ENCODE measurements at places on chromosomes 6 and 20. TPM values are rescaled to one million over a fixed set of nuclear protein-coding genes. Genes with fewer than 3 reads are reported as not detected.

GRCh38 chr6:125269328-125269985 lies 32.3 kb downstream of the HDDC2 start:
- no peak for DNase-seq

The FAM83B gene
- total RNA-seq = 1.1 TPM

The SLC26A8 gene
- total RNA-seq = 0.97 TPM

- DNase-seq = peak; percentile 71
These were observed at the start of gene L3MBTL1 for GRCh38 chr20:43507150-43508080. Gene L3MBTL1, plus strand, starts transcription at chr20:43507697. Its CDS starts 5,807 bp downstream, at chr20:43513504.

GRCh38 chr6:73107016-73107415 lies 118.3 kb downstream of the KHDC1L start:
- DNase-seq = no peak

The COL12A1 gene
- total RNA-seq = 6.3 TPM

GRCh38 chr20:35496481-35496880 lies 33.0 kb downstream of the C20orf173 start:
- DNase-seq = no peak

- DNase-seq = no peak
These were observed 124.2 kb downstream of the LY86 start for GRCh38 chr6:6712449-6713403.

- DNase-seq = no peak
These were observed 16.7 kb upstream of the C20orf144 start for GRCh38 chr20:33645396-33645795.

GRCh38 chr6:130693944-130694343 lies 133.3 kb upstream of the SMLR1 start:
- DNase-seq = no peak

DNA sequence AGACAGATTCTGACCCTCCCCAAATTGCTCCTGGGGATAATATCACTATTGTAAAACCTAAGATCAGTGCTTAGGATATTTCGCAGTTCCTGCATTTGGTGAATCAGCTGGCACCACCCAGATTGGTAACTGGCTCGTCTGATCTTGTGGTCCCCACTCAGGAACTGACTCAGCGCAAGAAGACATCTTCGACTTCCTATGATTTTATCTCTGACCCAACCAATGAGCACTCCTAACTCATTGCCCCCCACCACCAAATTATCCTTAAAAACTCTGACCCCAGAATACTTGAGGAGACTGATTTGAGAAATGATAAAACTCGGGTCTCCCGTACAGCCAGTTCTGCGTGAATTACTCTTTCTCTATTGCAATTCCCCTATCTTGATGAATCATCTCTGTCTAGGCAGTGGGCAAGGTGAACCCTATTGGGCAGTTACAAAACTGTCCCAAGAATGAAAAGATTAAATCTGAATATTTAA lies 55.7 kb upstream of the PRND start:
- DNase-seq = no peak

GRCh38 chr6:21225912-21226311 lies 367.6 kb upstream of the SOX4 start:
- DNase-seq = no peak

DNA sequence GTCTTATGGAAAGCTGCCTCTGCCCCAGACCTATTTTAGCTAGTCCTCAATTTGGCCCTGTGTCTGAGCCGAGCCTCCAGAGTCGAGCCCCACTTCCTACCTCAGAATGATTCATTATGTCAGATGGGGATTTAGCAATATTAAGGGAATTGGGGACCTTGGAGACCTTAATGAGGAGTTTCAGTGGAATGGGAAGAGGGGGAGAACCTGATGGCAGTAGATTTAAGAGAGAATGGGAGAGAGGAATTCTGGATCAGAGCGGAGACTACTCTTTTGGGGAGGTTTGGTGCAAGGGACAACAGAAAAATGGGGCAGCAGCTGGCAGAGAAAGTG lies 63.5 kb downstream of the EFHC1 start:
- no peak for DNase-seq

GRCh38 chr6:41561416-41561815 lies 15.2 kb downstream of the FOXP4 start:
- no peak for DNase-seq

DNA sequence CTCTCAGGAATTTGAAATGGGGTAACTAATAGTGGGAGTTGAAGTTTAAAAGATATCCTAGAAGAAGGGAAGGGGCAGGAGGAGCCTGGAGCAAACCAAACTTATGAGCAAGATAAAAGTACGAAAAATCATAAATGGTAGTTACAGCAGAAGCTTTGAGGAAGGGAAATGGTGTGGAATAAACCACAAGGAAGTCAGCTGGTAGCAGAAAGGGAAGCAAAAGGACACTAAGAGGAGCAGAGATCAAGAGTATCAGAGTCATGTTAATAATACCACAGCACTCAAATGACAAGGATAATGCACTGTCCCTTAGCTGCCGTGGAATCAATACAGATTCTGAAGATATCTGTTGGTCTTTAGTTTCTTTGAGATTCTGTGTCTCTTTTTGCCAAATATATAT lies 44.9 kb upstream of the CCDC28A start:
- DNase-seq = no peak

- DNase-seq = no peak
These were observed 206.6 kb upstream of the CST7 start for GRCh38 chr20:24742436-24742835.

The HUS1B gene
- 0.72 TPM for total RNA-seq

The SIRPB1 gene
- total RNA-seq = not detected

- DNase-seq = no peak
These were observed 42.0 kb upstream of the OLIG3 start for GRCh38 chr6:137536104-137536773.

The TNNC2 gene
- total RNA-seq = not detected

- DNase-seq = no peak
These were observed 3.6 kb upstream of the C20orf144 start for GRCh38 chr20:33658510-33658909.

DNA sequence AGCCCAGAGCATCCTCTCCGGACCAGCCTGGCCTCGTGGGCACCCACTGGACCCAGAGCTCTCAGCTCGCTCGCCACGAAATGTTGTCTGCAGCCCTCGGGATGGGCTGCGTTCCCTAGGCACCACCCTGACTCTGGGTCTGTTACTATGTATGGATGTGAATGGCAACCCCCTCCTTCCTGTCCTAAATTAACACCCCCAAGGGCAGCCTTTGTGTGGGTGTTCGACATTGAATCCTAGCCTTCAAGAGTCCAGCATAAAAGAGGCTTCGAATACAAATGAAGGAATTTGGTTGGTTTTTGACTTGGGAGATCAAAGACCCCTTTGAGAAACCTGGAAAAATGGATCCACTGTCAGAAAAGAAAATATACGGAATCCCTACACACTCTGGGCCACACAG lies 86.1 kb downstream of the BMP7 start:
- no peak for DNase-seq

GRCh38 chr6:115908906-115909559 lies 151.7 kb downstream of the FRK start:
- no peak for DNase-seq

GRCh38 chr6:6856538-6857523 lies 250.9 kb upstream of the RREB1 start:
- DNase-seq = no peak

GRCh38 chr6:142152746-142153145 lies 5.7 kb downstream of the VTA1 start:
- DNase-seq = no peak

GRCh38 chr6:2183246-2183645 lies 62.2 kb downstream of the GMDS start:
- DNase-seq = no peak

DNA sequence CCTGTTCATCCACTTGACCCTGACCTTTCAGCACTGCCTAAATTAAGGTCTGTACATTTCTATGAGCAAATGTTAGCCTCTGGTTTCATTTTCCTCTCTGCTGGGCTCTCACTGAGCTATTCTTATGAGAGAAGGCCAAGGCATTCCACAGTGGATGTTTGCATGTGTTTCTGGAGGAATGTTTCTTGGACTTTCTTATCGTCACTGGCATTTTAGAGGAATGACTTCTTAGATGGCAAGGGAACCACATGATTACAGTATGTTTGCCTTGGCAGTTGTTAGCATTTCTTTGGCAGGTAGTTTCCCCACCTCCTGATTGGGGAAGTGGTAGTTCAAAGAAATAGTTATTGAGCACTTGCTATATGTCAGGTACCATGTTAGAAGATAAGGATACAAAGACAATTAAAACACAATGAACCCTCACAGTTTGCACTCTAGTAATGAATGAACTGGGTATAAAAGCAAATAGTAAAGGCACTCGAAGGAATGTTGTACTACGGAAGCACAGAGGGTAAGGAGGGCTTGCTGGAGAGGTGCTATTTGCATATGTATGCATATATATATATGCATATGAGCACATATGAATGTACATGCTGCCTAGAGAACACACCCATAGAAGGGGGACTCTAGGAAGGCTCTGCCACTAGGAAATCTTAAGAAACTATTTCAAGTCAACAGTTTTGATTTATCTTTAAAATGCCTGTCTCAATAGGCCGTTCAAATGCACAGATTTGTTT lies 307.4 kb downstream of the EYA4 start:
- no peak for DNase-seq

DNA sequence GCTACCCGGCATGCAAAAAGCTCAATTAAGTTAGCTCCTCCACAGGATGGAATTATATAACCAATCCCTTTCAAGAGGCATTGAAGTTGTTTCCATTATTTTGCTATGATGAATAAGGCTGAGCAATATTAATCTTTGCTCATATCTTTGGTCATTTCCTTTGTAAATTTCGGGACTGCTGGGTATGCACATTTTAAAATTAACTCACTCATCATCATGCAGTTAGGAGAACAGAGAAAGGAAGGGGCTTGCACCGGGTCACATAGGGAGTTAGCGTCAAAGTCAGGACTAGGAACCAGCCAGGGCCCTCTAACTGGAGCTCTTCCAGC lies 430 bp upstream of the FAM110A start:
- no peak for DNase-seq

- DNase-seq = no peak
These were observed 414.4 kb upstream of the MMS22L start for GRCh38 chr6:97697456-97697855.

DNA sequence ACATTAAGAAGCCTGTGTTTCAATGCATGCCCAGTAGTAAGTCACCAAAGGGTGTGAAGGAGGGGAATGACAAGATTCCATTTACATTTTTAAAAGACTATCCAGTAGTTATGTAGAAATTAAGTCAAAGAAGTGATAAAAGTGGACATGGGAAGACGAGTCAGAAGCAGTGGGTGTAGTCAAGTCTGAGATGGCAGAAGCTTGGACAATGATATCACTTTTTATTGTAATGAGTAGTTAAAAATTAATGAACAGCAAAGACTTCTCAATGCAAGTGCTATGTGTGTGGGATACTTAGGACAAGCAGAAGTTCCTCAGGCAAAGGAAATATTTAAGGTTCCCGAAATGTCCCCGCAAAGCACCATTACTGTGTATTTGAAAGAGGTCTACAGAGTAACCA lies 156.0 kb downstream of the DST start:
- no peak for DNase-seq

DNA sequence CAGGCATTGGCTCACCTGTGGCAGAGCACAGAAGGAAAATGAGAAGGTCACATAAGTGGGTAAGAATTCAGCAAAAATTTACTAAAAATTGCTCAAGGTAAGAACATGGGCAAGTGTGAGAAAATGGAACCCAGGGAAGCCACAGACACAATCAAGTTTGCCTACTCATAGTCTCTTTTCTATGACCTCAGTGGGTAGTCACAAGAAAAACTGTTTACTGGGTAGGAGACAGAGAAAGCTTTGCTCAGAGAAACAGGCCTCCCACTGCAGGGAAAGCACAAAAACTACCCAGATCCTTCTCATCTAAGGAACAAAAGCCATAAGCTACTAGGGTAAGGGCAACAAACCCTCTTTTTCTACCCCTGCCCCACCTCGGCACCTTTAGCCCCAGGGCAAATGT lies 35.2 kb downstream of the FAM184A start:
- DNase-seq = no peak

DNA sequence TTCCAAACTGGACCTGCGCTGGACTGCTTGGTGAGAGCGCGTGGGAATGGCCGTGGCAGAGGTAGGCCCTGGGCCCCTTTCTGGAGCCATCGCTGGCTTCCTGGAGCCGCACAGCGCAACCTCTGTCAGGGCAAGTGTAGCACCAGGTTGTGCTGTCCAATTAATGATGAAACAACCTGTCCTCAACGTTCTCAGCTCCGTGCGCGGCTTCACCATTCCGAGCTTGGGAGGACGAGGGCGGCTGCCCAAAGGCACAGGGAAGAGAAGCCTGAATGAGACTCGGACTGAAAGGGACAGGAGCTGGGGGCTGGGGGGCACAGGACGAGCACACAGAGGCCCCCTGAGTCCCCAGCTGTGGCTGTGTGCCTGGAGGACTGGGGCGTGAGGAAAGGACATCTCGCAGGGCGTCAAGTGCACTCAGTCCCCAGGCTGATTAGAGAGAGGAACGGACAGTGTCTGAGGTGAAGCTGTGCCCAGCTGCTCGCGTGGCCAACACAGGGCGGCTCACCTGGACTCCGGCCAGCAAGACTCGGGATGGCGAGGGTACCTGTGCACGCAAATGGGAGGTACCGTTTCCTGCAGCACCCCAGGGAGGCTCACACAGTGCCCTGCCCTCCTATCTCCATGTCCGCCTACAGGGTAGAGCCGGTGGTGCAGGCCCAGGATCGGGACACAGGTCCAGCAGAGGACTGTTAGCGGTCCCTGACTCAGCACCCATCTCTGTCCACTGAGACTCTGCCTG lies 403.3 kb downstream of the TAF4 start:
- no peak for DNase-seq

The MEI4 gene
- 0.38 TPM for total RNA-seq

- no peak for DNase-seq
These were observed 17.7 kb upstream of the PDE7B start for GRCh38 chr6:135833771-135834170.

- DNase-seq = no peak
These were observed 50.6 kb upstream of the TBC1D7 start for GRCh38 chr6:13378669-13379590.

GRCh38 chr6:108736002-108736361 lies 112.2 kb upstream of the ARMC2 start:
- no peak for DNase-seq

The ARMC2 gene
- 6.3 TPM for total RNA-seq

GRCh38 chr6:4364711-4365110 lies 229.3 kb upstream of the ECI2 start:
- DNase-seq = no peak

The PHACTR1 gene
- total RNA-seq = 39.9 TPM
